ENCODE measurements at places on chromosomes 7 and 10.

GRCh38 chr7:102042016-102042656 lies 224.7 kb downstream of the CUX1 start:
- DNase-seq, result no peak

DNA sequence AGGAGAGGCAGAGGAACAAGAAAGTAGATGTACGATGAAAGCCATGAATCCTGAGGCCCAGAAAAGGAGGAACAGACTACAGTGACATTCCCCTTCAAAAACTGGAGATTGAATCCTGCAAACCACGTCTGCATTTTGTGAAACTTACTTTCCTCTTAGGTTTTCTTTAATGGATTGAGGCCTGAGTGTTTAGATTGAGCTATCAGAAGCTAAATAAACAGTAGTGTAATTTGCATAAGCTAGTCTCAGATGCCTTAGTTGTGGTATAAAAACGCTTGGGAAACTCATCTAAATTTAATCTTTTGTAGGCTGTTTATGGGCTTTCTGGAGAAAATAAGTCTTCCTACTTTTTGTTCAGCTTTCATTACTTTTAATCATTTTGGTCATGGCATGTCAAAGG lies 94.8 kb upstream of the HDAC9 start:
- no peak for DNase-seq

DNA sequence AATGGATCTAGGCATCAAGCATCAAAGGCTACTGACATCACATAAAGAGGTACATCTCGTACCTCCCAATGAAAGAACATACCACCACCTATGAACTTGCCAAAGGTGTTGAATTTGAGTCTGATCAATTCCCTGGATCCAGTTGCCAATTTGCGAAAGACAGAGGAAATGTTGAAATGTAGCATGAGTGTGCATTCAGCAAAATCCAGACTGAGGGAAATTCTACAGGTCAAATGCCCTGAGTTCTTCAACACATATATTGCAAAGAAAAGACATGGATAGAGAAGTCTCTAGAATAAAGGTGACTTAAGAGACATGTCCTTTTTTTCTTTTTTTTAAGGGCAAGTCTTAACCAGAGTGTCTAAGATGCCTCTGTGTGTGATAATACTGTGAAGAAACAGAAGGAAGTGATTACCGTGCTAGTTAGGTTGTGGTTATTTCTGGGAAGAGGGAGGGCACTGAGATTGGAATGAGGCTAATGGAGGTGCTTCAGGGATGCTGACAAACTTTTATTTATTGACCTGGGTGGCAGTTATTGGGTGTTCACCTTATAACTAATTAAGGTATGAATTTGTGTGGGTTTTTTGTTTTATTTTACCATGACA lies 128.7 kb downstream of the SAMD9 start:
- DNase-seq, result no peak

GRCh38 chr10:8596929-8597472 lies 542.5 kb downstream of the GATA3 start:
- no peak for DNase-seq

DNA sequence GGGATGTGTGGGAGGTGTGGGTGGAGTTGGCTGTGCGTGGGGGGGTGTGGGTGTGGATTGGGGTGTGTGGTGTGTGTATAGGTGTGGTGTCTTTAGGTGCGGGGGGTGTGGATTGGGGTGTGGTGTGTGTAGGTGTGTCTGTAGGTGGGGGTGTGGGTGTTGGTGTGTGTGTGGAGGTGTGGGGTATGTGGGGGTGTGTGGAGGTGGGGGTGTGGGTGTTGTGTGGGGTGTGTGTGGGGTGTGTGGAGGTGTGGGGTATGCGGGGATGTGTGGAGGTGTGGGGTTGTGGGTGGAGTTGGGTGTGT lies 33.9 kb downstream of the SPDYE17 start:
- no peak for DNase-seq

DNA sequence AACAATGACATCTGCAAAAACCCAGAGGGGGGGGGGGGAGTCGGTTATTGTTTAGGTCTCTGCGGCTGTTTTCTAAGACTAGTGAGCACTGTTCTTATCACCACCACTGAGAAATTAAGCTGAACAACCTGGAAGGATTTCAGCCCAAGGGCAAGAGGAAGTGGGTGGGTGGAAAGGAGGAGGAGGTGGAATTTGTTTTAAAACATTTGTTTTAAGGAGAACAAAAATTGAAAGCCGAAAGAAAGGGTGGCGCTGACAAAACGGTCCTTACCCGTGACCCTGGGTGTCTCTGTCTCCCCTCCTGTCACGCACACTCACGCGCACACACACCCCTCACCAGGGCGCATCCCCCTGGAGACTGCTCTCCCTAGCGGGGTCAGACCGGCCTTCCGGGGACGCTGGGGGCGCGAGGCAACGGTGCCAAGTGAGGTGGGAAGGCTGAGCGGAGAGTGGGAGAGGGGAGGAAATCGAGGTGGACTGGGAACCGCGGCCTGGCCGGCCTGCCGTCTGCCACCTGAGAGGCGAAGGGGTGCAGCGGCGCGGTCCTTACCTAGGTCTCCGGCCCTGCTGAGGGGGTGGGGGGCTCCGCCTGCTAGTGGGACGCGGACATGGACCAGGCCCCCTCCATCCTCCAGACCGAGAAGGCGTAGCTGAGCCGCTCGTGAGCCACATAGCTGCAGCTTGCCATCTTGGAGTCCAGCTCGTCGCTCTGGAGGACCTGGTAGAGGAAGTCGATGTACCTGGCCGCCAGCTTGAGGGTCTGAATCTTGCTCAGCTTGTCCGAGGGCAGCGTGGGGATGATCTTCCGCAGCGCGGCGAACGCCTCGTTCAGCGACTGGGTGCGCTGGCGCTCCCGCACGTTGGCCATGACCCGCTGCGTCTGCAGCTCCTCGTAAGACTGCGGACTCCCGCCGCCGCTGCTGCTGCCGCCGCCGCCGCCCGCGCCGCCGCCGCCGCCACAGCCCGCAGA lies 1.0 kb downstream of the TWIST1 start:
- DNase-seq, result no peak

DNA sequence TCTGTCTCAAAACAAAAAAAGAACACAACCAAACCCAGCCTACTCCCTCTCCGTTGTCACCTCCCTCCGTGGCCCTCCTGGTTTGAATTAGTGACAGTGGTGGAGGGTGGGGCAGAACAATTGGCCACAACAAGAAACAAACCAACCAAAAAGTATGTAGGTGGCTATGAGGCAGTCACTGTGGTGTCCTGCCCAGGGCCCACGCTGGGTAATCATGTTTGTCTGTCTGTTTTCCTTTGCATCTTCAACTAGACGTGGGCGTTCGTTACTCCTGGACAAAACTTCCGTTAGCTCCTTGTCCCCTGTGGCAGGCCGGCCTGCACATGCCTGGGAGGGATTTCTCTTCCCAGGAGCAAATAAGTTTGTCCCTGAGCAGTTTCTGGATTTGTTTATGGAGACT lies 78.4 kb downstream of the XRCC2 start:
- no peak for DNase-seq

DNA sequence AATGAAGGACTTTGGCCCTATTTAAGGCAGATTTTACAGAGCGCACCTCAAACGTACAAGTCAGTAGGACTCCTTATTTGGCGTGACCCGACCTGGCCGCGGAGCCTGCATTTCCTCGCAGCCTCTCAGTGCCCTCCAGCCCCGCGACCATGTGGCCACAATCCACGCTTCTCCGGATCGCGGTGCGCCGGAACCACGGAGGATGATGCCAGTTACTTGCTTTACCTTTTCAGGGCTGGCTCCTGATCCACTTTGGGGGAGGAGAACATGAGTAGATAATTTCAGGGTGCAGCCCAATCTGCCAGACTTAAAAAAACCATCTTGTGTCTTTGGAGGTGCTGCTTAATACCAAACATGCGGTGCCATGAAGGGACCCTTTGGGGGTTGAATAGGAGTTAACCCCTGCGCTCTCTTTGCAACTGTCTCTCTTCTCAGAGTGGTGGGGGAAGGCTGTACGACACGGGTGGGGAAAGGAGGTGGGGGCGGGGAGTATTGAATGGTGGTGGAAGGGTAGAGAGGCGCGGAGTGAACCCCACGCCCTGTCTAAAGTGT lies 1.5 kb downstream of the FRAT1 start:
- DNase-seq, result no peak

GRCh38 chr10:28577506-28577905 lies 44.6 kb downstream of the WAC start:
- no peak for DNase-seq

- no peak for DNase-seq
These were observed 231.1 kb upstream of the FOXP2 start for GRCh38 chr7:114183311-114184088.

DNA sequence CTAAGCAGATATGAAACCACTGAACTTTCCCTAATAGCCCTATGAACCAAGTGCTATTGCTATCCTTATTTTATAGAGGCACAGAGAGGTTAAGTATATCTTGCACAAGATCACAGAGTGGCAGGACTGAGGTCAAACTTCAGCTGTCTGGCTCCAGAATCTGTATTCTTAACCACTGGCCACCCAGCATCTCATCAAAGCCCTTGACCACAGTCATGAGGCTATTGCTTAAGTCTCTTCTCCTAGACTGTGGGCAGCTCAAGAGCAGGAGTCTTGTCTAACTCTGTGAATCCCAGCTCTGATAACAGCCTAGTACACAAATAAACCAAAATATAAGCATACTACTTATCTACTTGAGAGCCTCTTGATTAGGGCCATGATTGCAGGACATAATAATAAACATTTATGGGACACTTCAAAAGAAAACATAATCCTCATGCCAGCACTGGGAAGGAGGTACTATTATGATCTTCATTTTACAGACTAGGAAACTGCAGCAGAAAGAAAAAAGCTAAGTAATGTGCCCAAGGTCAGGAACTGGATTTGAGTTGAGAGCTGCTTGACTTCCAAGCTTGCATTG lies 22.4 kb upstream of the SMC3 start:
- DNase-seq, result no peak

GRCh38 chr7:131039355-131039762 lies 288.3 kb upstream of the MKLN1 start:
- DNase-seq, result no peak

- no peak for DNase-seq
These were observed 94.3 kb downstream of the IDE start for GRCh38 chr10:92479547-92479946.

GRCh38 chr10:58158806-58159205 lies 108.9 kb downstream of the IPMK start:
- DNase-seq, result no peak

- DNase-seq, result no peak
These were observed 108.9 kb downstream of the ARID5B start for GRCh38 chr10:62010366-62010765.

DNA sequence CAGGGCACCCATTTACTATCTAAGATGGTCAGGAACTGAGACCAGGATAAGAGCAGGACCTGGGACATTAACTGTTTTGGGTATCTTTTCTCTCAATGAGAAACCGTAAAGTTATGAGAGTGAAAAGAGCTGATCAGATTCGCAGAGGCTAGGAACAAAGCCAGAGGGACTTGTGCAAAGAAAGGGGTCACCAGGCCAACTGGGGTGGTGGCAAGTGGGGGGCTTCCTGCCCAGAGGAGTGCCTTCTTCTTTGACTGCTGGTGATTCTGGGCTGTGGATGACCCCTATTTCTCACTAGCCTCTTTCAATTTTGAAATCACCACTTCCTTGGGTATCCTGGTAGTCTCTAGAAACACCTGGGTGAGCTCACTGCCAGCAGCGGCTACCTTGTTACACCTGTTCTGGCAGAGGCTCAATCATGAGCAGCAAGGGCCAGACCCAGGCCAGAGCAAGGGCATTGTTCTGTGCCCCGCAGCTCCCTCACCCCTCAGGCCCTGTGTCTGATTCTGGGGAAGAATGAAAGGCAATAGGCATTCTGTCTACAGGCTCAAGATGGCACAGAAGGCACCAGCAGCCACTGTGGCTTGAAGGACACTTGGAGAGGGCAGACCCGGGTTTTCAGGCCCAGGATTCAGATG lies 999 bp downstream of the SFTPD start:
- no peak for DNase-seq

DNA sequence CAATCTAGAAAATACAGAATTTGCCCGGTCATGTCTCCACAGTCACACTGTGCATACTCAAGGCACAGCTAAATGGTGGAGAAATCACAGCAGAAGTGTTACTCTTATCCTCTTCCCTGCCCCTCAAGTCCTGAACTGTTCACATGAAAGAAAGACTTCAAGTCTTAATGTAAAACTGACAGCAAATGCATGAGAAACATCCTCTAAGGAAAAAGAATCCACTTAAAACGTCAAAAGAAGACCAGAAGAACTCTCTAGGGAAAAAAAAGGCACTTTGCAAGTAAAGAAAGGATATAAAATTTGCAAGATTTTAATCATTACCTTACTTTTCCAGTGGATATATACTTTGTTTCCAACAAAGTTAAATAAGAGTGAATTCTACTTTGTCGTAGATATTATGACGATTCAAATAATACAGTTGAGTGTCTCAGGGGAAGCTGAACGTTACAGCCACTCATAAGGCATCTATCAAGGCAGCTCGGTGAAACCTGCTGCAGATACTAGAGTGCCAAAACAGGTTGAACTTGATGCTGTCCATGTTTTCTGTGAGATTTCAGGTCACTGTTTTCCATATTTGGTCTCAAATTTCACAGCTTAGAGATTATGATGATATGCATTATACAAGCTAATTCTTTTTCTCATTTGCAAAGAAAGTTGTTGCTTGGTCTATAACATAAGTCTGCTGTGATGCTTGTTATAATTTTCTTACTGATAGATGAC lies 155.0 kb downstream of the CTTNBP2 start:
- DNase-seq, result no peak

GRCh38 chr7:135386181-135386580 lies 123.7 kb downstream of the CNOT4 start:
- DNase-seq, result no peak

DNA sequence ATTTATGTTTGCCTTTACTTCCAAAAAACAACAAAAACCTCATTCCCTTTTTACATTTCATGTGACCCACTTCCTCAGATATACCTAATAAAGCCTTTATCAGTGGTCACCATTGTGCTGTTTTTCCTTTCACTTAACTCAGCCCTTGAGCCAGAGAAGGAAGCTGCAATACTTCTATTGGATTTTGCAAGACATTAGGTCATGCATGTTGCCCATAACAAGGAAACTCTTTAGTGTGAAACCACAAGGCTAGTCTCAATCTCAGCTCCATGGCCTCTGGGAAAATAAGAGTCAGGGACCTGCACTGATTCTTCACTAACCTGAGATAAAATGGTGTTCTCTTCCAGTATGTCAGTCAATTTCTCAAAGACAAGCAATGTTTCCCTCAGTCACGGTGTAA lies 27.8 kb downstream of the STEAP4 start:
- no peak for DNase-seq

DNA sequence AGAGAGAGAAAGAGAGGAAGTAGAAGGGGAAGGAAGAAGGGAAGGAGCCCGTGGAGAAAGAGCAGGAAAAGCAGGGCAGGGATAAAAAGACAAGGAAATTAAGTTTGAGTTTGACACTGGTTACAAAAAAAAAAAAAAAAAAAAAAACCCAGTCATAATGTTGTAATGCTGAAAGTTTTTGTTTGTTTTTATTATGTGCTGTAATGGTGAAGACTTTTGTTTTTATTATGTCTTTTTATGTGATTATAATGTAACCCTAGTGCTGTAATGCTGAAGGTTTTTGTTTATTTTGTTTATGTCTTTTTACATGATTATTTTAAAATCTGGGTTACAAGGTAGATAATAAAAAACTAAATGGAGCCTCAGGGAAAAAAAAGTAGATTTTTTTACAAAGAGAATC lies 184.8 kb downstream of the SEMA3A start:
- DNase-seq, result no peak

Measured in stimulated activated CD4-positive, alpha-beta T cell treated with anti-CD3 and anti-CD28 coated beads, Interleukin-1b, Interleukin-23, amount 100 ng/mL, for 1 hour (primary cell).